HCT116 (cell line): ENCODE measurements at places on chromosomes 3 and 15. TPM values are rescaled to one million over a fixed set of nuclear protein-coding genes. Genes with fewer than 3 reads are reported as not detected.

The ALPK3 gene
- 2.0 TPM for total RNA-seq

GRCh38 chr15:98690272-98690950 is 42.1 kb downstream of the IGF1R start:
- no peaks in the 10 kb centered on the region for H3K27me3 ChIP-seq
- H3K4me1 ChIP-seq = peaks cover 15% of the 10 kb centered on the region
- no peak for DNase-seq
- H3K36me3 ChIP-seq = no peaks in the 10 kb centered on the region
- no peak overlapping the region for H3K27ac ChIP-seq

GRCh38 chr3:196642434-196642833 is 2.9 kb downstream of the NRROS start:
- no peak for DNase-seq
- no peak overlapping the region for H3K27ac ChIP-seq
- no peaks in the 10 kb centered on the region for H3K36me3 ChIP-seq
- H3K27me3 ChIP-seq = no peaks in the 10 kb centered on the region

DNA sequence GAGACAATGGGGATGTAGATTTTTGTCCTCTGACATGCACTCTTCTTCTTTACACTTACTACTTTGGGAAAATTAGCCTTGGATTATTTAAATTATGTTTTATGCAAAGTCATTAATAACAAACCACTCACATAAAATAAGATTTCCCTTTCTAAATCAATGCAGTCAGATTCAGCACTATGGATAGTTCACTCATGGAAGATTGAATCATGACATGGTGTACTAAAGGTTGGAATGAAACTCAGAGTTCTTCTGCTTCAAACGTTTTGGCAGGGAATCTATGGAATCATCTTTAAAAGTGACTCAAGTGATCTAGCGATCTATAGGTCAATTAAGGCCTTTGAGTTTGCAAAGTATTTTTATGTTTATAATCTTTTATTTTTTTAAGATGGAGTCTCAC is 154.3 kb downstream of the KCNMB2 start:
- H3K36me3 ChIP-seq = no peaks in the 10 kb centered on the region
- no peak overlapping the region for H3K27ac ChIP-seq
- H3K4me3 ChIP-seq = no peak overlapping the region
- no peak for DNase-seq
- H3K27me3 ChIP-seq = no peaks in the 10 kb centered on the region

- no peaks in the 10 kb centered on the region for H3K27me3 ChIP-seq
- H3K4me1 ChIP-seq = peaks cover 29% of the 10 kb centered on the region
- H3K36me3 ChIP-seq = no peaks in the 10 kb centered on the region
- H3K4me3 ChIP-seq = no peak overlapping the region
- DNase-seq = no peak
Measured at GRCh38 chr15:60408463-60408981, 10.7 kb upstream of the ANXA2 start.
